ENCODE measurements at places on chromosomes 3 and 15.

DNA sequence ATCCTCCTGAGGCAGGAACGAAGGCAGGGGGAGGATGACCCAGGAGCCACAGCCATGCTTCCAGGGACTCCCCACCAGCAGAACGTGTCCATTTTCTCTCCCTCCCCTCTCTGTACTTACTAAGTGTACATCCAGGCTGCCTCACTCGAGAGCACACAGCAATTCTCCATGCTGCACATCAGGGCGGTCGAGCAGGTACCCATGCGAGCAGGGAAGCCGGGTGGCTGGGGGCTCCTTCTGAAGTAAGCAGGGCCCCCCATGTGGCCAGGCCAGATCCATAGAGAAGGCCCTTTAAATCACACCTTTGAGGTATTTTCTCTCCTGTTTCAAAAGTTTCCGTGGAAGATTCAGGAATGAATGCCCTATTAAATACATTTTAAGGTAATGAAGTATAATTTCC lies 41.2 kb upstream of the SLC6A11 start:
- no peak for DNase-seq

DNA sequence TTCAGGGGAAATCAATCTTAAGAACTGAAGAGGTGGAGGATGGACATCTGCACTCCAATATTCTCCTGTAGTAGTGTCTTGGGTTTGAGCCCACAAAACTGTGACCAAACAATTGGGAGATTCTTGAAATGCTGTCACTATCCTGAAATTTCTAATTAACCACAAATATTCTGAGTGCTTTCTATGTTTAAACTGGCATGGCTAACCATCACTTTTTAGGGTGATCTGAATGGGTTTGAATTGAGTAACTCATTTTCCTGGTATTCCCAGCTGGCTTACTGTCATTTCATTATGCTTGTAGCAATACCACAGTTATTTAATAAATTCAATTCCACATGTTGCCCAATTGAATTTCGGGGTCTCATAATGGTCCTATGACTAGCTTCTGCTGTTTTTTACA lies 216.9 kb upstream of the DCBLD2 start:
- no peak for DNase-seq

- DNase-seq, result no peak
Measured at GRCh38 chr15:37789881-37790280, 144.6 kb upstream of the TMCO5A start.

- no peak for DNase-seq
Measured at GRCh38 chr3:136120373-136121348, 75.5 kb downstream of the MSL2 start.

GRCh38 chr15:51098331-51098619 lies 3.6 kb upstream of the TNFAIP8L3 start:
- no peak for DNase-seq

GRCh38 chr3:52230461-52230860 lies 5.0 kb upstream of the TLR9 start:
- no peak for DNase-seq

DNA sequence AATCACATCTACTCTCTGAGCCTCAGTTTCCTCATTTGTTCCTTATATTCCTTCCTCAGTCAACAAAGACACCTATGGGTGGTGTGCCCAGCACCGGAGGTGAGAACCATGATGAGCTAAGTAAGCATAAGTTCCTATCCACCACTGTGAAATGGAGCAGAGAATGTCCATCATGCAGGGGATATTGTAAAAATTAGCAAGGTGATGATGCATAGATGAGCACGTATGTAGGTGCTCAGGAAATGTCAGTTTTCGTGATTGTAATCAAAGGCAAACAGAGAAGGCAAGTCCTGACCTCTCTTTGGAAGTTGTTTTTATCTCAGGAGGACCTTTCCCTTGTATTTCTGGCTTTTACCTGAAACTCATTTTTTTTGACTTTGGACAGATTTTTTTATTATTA lies 165.4 kb downstream of the GHSR start:
- DNase-seq, result no peak

DNA sequence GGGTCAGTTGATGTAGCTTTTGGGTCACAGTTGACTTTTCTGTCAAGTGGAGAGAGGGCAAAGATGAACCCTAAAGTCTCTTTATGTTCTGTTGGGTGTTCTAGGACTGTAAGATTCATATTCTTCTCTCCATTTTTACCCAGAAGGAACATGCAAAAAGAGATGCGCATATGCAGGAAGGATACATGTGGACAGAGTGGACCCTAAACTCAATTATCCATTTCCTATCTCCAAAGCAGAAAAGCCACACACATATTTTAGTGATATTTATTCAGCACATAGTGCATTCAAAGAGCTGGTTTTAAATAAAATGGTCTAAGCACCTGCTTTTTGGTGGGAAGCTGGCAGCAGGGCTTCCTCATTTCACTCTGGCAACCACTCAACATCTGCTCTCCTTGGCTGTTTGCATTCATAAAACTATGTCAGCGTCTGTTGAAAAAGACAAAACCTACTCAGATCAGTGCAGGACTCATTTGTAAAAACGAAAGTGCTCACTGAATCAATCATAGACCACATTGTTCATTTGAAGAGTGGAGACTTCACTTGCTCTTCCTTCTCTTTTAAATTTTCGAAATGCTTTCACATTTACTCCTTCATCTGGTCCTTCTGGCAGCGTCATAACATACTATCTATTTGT lies 96.6 kb downstream of the SEMA6D start:
- no peak for DNase-seq

GRCh38 chr3:83622526-83622925 lies 1336.3 kb upstream of the CADM2 start:
- DNase-seq, result no peak

DNA sequence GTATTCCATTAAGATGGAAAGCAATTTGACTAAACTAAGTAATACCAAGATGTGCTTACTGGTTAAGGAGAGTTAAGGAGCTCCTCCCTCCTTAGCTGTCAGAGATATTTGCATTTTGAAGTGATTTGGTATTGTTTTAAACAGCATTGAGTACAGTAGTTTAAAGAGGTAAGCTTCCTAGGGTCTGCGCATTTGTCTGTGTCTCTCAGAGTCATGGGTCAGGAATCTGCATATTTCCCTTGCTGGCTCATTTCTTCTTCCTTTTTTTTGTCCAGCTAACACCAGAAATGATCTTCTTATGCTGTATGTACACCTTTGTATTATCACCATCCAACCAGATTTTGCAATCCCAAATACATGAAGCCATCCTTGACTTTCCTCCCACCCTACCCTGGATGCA lies 163.0 kb upstream of the BFSP2 start:
- no peak for DNase-seq

GRCh38 chr3:72042397-72043203 lies 257.7 kb upstream of the PROK2 start:
- DNase-seq, result no peak

GRCh38 chr15:41653760-41654159 lies 6.4 kb upstream of the MGA start:
- no peak for DNase-seq

DNA sequence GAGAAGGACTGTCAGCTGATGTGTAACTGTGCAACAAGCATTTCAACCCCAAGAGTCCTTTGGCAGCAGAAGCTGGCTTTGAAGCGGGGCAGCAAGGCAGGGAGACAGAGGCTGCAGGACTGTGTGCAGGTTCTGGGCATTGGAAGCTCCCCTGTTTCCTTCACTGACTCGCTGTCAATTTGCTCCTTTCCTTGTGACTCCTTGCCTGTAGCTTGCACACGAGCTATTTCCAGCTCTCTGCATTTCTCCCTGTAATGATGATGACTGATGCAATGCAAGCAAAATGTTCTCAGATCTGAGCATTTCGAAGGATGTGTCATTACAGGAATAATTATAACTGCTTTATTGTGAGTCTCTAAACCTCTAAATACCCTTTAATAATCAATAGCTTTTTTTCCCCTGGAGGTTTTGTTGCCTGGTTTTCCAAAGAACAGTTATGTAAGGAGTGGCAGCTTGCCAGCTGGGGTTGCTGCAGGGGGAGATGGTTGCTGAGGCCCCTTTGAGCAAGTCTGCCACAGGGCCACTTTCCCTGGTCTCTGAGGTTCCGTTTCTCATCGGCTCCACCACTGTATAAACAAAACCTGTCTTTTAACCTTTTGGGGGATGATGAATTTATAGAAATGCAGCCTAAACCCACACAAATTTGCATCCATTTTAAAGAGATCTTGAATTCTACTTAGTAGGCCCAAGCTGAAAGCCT lies 2.8 kb downstream of the APOD start:
- DNase-seq, result no peak

DNA sequence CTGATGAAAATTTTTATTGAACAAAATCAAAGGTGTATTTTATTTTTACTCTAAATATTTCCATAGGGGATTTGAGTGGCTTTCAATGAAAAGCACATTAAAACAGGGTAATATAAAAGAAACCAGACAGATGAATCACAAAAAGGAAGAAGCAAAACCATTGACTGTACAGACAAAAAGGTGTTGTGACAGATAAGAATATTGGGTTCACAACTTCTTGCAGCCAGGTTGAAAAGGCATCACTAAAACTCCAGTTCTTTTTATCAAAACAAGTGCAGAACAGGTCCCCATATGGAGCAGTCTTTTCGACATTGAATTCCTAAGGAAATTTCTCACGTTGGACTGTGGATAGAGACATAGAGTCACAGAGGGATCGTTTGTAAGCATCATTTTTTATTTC lies 53.8 kb downstream of the AGTR1 start:
- no peak for DNase-seq

GRCh38 chr3:47128137-47128536 lies 35.8 kb downstream of the SETD2 start:
- no peak for DNase-seq

GRCh38 chr3:14876921-14877333 lies 58.2 kb downstream of the FGD5 start:
- DNase-seq, result no peak

GRCh38 chr15:27993996-27994780 lies 104.9 kb downstream of the OCA2 start:
- no peak for DNase-seq

DNA sequence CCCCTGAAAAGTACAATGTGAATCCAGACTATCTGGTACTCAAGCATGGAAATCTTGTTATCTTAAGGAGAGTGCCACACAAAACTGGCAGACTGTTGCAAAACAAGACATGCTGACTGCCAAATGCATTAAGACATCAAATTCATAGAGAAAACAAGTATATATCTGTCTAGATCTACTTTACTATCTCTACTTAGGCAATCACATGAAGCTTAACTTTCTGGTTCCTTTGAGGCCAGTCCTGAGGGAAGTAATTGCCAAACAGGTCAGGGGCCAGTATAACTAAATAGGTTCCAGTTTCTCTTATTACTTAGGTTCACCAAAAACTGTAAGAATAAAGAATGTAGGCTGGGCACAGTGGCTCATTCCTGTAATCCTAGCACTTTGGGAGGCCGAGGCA lies 15.9 kb upstream of the SLC4A7 start:
- no peak for DNase-seq

DNA sequence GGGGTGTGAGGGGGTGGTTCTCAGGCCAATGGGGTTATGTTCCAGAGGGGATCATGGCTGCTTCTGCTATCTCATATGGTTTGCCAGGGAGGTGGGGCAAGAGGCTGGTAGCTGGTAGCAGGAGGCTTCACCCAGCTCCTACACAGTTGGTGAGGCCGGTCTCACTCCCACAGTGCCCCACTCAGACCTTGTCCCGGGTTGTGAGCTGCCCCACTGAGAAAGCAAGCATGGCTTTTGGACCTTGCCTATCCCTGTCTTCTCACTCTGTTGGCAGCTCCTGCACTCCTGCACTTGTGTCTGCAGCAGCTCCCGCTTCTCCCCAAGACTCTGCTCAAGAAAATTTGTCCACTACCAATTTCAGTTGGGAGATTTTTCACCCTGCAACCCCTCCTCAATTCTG lies 46.1 kb downstream of the MYRIP start:
- no peak for DNase-seq

GRCh38 chr15:73355612-73356265 lies 13.0 kb downstream of the HCN4 start:
- DNase-seq, result no peak

DNA sequence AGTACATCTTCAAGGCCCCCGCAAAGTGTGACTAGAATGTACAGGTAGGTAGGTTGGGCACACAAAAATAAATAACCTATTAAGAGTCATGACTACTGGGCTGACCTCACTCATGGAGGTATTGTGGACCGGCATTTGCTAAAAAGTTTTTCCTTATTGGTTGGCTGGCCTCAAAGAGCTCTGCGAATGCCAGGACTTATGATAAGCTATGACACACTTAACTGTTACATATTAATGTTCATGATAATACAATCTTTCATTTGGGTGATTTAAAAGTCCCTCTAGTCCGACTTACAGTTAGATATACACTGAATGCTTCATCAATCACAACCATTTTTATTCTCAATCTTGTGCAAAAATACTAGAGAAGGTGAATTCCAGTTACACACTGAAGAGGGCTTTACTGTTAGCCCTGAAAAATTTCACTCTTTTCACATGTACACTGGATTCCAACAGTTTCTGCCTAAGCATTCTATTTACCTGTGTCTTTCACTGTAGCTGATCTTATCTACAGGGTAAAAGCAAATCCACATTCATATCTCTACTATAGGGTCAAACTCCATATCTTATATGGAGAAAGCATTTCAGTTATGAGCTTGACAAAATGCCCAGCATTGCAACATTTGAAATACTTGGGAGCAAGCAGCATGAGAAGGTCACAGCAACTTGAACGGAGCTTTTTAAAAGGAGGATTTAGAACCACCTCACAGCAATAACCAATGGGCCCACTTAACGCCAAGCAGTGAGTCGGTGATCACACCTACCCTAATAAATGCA lies 329.1 kb downstream of the FOXP1 start:
- DNase-seq, result no peak

DNA sequence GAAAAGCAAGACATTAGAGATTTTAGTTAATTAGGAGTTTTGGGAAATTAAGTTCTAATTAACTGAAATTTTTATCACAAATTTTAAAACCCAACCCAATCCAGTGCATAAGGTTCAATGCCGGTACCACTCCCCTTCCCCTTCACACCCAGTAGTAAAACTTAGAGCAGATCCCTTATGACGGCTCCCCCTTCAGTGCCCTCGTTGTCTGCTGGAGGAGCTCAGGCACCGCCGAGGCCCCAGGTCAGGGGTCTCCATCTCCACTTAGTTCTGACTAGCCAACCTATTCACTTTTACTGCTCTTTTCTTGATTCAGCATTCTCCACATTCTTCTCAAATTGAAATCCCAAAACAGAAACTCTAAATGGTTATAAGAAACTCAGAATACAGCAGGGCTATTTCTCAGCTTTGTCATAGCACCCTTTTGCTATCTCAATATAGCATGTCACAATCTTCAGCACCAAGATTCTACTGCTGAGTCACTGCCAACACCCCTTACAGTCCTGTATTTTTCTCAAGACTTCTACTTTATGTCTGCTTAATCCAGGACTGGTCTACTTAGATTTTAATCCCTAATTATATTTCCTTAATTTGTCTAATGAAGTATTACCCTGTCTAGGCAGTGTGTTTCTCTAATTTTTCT lies 39.8 kb downstream of the TUBGCP4 start:
- no peak for DNase-seq

GRCh38 chr3:197372047-197372661 lies 73.7 kb upstream of the DLG1 start:
- no peak for DNase-seq

DNA sequence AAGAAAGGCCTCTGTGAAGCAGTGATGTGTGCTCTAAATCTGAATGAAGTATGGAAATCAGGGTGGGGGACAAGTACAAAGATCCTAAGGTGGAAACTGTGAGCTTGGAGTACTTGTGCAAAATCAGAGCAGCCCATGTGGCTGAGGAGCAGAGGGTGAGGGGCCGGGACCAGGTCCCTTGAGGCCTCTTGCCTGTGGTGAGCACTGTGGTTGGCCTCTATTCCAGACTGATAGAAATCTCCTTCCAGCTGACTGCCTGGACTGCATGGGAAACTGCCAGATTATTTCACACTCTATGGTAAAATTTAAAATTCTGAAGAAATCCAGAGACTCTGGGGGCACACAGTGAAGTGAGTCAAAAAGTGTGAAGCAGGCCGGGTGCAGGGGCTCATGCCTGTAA lies 81.4 kb downstream of the TM4SF4 start:
- no peak for DNase-seq
